ENCODE measurements at places on chromosomes 13 and 19.

DNA sequence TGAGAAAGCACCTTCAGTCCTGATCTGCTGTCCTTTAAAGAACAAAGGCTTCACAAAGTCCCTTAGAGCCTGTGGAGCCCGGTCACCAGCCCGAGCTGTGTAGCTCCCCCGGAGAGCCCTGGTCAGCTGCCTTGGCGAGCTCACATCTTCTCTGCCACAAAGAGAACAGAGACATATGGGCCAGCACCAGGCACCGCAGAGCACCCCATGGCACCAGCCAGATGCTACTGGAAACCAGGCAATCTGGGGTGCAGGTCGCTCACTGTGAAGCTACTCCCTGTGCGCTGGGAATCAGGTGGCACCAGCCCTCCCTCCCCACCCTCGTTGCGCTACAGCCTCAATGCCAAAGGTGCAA is 44.3 kb upstream of the F7 start:
- no peak for DNase-seq

DNA sequence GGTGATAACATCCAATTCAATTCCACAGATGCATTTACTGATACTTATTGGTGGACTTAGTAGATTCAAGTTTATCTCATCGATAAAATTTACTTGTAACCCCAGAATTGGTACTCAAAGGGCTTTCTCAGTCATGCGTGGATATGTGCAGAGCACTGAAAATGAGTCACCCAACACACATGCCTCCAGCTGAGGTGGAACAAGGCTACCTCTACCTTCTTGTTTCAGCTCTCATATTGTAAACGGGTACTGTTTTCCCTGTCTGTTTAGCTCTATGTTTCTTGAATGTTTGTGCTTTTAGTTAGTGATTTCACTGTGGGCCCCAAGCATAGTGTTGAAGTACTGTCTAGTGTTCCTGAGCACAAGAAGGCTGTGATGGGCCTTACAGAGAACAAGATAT is 1.5 kb downstream of the LRRC63 start:
- peak; percentile 4 for DNase-seq

GRCh38 chr19:13637664-13638063 is 126.7 kb upstream of the MRI1 start:
- DNase-seq = no peak

- no peak for DNase-seq
Observed at GRCh38 chr13:113558461-113558860, 26.1 kb upstream of the TFDP1 start.

- no peak for DNase-seq
Observed at GRCh38 chr19:16316506-16316882, 8.1 kb upstream of the KLF2 start.

GRCh38 chr19:54114340-54115108 is 933 bp downstream of the TFPT start:
- peak; percentile 47 for DNase-seq

GRCh38 chr13:79880818-79881217 is 399.9 kb downstream of the NDFIP2 start:
- no peak for DNase-seq

- no peak for DNase-seq
Observed at GRCh38 chr19:18768997-18769891, 21.9 kb downstream of the COMP start.
